ENCODE measurements at places on chromosomes 1 and 21. TPM values are rescaled to one million over a fixed set of nuclear protein-coding genes. Genes with fewer than 3 reads are reported as not detected.

Gene MANEAL
- total RNA-seq = 0.43 TPM

Gene ASTN1
- total RNA-seq = not detected

Gene C1QB
- not detected for total RNA-seq

Gene IL22RA1
- total RNA-seq = not detected

Gene GREM2
- not detected for total RNA-seq

Gene BRDT
- total RNA-seq = not detected

Gene TRPM2
- total RNA-seq = not detected

Gene C1orf94
- not detected for total RNA-seq

Gene C1orf50
- total RNA-seq = 6.5 TPM

Gene SMPDL3B
- 0.27 TPM for total RNA-seq

Gene GABPB2
- 7.0 TPM for total RNA-seq

Gene AMY1B
- total RNA-seq = not detected

Gene FBLIM1
- total RNA-seq = 466 TPM

Gene CDKN2C
- 28.3 TPM for total RNA-seq

Gene UMODL1
- total RNA-seq = not detected

Gene VPS26C
- 73.9 TPM for total RNA-seq

Gene DDR2
- total RNA-seq = 65.0 TPM

Gene ATP5IF1
- total RNA-seq = 122 TPM

Gene ANKRD45
- 0.22 TPM for total RNA-seq

Gene UQCRHL
- total RNA-seq = 2.3 TPM

Gene ILDR2
- total RNA-seq = 0.14 TPM

Gene TRIM67
- not detected for total RNA-seq

Gene AKR7A2
- total RNA-seq = 41.1 TPM

Gene AKNAD1
- not detected for total RNA-seq

Gene SERINC2
- 6.0 TPM for total RNA-seq

Gene MNDA
- total RNA-seq = not detected

Gene SPRR5
- total RNA-seq = not detected

Gene KCTD3
- total RNA-seq = 55.4 TPM

Gene TMOD4
- total RNA-seq = not detected

Gene PTPRU
- 5.0 TPM for total RNA-seq

Gene RNU1-3
- under 0.01 TPM for total RNA-seq

All from thoracic aorta endothelial cell (primary cell).